SJSA1 (cell line): ENCODE measurements at places on chromosomes 12 and 14. TPM values are rescaled to one million over a fixed set of nuclear protein-coding genes. Genes with fewer than 3 reads are reported as not detected.

Gene TSPAN19
- not detected in 2 replicates for total RNA-seq

Gene TPH2
- 0.11 TPM in 1 of 2 replicates, not detected in the other for total RNA-seq

Gene GLT8D2
- total RNA-seq = 40.1 and 47.6 TPM in 2 replicates

Gene STXBP6
- 0.78 and 6.4 TPM in 2 replicates for total RNA-seq

Gene KLHL33
- not detected in 2 replicates for total RNA-seq

Gene ACACB
- 1.2 and 2.9 TPM in 2 replicates for total RNA-seq

Gene TTC9
- 0.18 and 0.38 TPM in 2 replicates for total RNA-seq

Gene GPRC5A
- total RNA-seq = 1.6 and 2.8 TPM in 2 replicates

Gene TC2N
- total RNA-seq = 0.05 TPM in 1 of 2 replicates, not detected in the other

Gene RITA1
- total RNA-seq = 20.6 and 33.1 TPM in 2 replicates

Gene TCL1B
- total RNA-seq = not detected in 2 replicates

Gene CALCOCO1
- 19.8 and 27.0 TPM in 2 replicates for total RNA-seq

Gene LYZ
- not detected in 2 replicates for total RNA-seq

Gene WNT1
- total RNA-seq = not detected in 2 replicates

Gene TAS2R19
- 0.34 and 1.9 TPM in 2 replicates for total RNA-seq

Gene C14orf39
- 0.05 TPM in 1 of 2 replicates, not detected in the other for total RNA-seq

Gene OAS1
- total RNA-seq = not detected in 2 replicates

Gene CNTN1
- total RNA-seq = 1.4 and 4.6 TPM in 2 replicates

Gene KERA
- total RNA-seq = 41.1 and 72.5 TPM in 2 replicates

Gene IL25
- total RNA-seq = not detected in 2 replicates

Gene TAPBPL
- total RNA-seq = 1.1 and 5.4 TPM in 2 replicates

Gene MYL2
- total RNA-seq = not detected in 2 replicates

Gene CD27
- not detected in 2 replicates for total RNA-seq

Gene IFNG
- not detected in 2 replicates for total RNA-seq

Gene NXPH4
- 0.13 TPM in 1 of 2 replicates, not detected in the other for total RNA-seq

Gene DBX2
- not detected in 2 replicates for total RNA-seq

Gene NEK9
- total RNA-seq = 15.3 and 26.1 TPM in 2 replicates

Gene OTX2
- total RNA-seq = not detected in 2 replicates
